ENCODE measurements at places on chromosomes 7 and 10.

- DNase-seq = no peak
Observed at GRCh38 chr7:89312551-89312950, 517.0 kb upstream of the TEX47 start.

DNA sequence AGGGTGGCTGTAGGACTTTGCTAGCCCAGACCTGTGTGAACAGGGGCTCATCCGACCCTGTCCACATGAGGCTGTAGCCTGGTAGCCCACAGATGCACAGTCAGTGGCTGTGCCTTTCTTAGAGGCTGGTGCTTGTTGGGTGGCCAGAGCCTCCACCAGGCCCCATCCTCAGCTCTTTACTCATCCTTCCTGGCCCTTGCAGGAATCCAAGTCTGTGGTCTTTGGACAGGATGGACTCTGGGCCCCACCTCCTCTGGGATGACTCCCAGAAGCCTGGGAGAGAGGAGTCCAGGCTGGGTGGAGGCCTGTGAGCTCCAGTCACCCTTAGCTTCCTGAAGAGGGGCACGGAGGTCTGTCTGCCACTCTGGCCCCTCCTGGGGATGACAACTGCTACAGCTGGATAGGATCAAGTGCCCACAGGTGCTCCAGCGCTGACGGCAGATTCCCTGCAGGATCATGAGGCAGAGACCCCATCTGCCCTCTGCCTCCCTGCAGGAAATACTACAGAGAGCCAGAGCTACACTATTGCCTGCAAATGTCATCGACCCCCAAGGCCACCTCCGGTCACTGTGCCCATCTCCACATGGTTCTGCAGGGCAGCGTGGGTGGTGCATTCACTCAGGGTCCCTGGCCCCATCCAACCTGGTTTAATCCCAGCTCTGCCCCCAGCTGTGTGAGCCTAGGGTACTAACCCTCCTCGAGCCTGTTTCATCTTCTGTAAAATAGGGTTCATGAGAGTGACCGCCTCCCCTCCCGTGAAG is 114.5 kb downstream of the PTPN20 start:
- no peak for DNase-seq

DNA sequence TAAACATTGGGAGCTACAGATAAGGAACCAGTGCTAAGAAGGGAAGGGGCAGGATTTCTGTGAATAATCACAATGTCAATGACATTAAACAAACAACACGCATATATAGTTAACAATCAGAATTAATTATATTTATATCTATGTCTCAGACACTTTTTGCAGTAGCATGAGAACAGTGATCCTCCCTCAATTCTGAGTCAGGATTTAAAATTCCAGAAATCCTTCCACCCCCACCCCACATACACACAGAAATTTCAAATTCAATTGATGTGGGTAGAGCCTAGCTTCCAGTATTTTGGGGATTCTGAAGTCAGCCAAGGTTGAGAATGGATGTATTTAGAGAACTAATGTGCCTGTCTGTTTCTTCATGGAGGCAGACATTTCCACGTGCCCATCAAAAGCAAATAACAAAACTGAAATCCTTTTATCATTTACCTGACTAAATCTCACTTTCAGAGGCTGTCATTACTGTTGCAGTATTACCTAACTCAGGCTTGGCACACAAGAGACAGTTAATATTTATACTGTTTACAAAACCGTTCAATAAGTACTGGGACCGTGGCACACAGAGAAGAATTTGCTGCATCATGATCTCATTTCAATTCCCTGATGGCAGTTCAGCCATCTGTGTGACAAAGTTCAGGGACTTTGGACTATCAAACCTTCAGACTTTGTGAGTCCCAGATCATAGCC is 116.6 kb upstream of the PALS2 start:
- no peak for DNase-seq

DNA sequence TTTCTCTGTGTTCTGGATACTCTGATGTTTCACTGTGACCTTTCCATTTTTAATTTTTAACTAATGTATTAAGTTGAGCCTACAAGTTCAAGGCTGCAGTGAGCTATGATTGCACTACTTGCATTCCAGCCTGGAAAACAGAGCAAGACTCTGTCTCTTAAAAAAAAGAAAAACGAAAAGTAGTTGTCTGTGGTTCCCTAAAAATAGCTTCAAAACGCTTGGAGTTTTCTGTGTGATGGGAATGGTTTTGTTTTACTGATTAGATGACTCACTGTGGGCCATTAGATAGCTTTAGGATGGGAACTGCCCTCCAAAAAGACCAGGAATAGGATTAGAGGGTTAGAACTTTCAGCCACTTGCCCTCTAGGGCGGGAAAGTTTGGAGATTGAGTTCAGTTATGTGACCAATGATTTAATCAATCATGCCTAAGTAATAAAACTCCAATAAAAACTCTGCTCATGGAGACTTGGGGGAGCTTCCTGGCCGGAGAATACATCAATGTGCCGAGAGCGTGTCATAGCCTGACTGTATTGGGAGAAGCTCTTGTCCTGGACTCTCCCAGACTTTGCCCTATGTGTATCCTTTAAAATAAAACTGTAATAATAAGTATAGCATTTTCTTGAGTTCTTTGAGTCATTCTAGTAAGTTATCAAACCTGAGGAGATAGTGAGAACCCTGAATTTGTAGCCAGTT is 147.1 kb downstream of the LYZL1 start:
- DNase-seq = no peak

Data from HCT116 (cell line).